ENCODE measurements at places on chromosomes 13 and 19.
A peak's percentile ranks its signal among the peaks of the same experiment; 100 is the strongest.

- DNase-seq, result no peak
These were observed 61.9 kb upstream of the ATP12A start for GRCh38 chr13:24618011-24618955.

DNA sequence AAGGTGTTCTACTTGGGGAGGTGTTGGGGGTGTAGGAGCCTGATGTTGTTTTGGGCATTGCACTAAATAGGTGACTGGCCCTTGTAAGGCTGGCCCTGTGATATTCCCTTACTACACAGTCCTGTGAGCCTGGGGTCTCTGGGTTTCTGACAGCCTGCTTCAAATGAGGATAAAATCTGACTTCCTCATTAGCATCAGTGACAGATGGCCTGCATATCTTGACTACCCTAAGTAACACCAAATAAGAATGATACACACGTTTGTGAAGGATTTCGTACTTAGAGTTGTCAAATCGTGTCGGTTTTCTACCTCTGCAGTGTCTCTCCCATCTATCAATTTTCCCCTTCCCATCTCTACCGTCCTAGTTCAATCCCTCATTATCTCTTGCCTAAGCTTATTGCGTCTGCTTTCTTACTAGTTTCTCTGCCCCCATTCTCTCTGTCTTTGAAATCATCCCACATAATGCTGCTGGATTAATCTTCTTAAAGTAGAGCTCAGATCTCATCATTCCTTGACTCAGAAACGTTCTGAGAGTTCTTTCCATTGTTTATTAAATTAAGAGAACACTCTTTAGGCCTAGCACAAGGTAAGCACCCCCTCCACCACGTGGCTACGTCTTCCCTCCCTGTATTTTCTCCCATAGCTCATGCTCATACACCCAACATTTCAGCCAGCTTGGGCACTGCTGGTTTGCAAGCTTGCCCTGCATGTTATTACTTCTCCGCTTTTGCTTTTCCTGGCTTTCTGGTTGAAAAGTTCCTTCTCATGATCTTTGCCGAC, 26.2 kb upstream of the CNMD start:
- DNase-seq, result no peak

GRCh38 chr13:26508885-26509284, 48.6 kb upstream of the WASF3 start:
- DNase-seq, result no peak

GRCh38 chr19:48608798-48609263, 2.3 kb downstream of the SPACA4 start:
- peak; percentile 82 for DNase-seq

DNA sequence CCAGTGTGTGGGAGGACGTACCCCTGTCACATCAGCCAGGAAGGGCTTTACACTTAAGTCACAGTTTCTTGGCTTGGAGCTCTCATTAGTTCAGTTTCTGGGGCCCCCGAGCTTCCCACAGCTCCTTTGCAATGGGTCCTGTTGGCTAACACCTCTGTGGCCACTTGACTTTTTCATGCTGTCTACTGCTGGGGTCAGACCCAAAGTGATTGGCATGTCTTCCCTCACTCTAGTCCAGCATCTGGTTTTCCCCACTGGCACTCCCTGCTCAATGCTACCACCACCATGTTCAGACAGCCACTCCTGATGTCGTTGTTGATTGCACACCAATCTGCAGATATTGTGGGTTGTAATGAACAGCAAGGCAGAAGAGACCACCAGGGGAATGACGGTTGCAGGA, 379.0 kb downstream of the FOXO1 start:
- no peak for DNase-seq

DNA sequence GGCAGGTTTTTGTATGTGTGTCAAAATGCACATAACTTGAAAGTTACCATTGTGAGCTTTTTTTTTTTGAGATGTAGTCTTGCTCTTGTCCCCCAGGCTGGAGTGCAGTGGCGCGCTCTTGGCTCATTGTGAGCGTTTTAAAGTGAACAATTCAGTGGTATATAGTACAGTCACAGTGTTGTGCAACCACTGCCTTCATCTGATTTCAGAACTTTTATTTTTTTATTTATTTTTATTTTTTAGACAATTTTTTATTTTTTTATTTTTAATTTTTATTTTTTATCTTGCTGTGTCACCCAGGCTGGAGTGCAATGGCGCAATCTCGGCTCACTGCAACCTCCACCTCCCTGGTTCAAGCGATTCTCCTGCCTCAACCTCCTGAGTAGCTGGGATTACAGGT, 15.0 kb downstream of the SLC25A42 start:
- no peak for DNase-seq

- DNase-seq, result peak; percentile 98
These were observed 51.1 kb upstream of the ZNRF4 start for GRCh38 chr19:5403968-5404640.

GRCh38 chr13:53783471-53783870, 754.9 kb downstream of the OLFM4 start:
- DNase-seq, result no peak

DNA sequence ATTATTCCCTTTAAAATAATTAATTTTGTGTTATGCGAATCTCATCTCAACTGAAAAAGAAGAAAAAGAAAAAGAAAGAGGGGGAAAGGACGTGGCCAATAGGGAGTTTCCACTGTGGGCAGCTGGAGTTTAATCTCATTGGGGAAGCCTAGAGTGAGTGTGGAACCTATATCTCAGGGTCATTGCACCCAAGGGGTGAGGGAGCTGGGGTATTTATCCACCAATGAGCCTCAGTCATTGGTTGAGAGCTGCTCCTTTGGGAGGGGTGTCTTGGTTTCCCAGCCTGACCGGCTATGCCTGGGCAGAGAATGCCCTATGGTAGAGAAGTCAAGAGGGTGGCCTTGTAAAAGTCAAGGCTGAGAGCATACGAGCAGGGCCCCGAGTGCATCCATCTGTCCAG, 16.5 kb downstream of the CYP4F22 start:
- DNase-seq, result no peak

DNA sequence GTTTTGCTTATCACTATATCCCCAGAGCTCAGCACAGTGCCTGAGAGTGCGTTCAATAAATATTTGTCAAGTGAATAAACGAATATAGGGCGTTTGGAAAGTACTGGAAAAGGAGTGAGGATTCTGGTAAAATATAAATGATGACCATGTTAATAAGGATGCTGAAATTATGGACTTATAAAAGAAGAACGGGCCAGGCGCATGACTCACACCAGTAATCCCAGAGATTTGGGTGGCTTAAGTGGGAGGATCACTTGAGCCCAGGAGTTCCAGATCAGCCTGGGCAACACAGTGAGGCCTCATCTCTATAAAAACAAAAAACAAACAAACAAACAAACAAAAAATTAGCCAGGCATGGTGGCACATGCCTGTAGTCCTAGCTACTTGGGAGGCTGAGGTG, 198.1 kb downstream of the VWA8 start:
- DNase-seq, result no peak

- DNase-seq, result peak; percentile 74
These were observed 9.9 kb upstream of the MKNK2 start for GRCh38 chr19:2060884-2061494.

GRCh38 chr13:108194435-108194936, 20.9 kb downstream of the LIG4 start:
- DNase-seq, result no peak

DNA sequence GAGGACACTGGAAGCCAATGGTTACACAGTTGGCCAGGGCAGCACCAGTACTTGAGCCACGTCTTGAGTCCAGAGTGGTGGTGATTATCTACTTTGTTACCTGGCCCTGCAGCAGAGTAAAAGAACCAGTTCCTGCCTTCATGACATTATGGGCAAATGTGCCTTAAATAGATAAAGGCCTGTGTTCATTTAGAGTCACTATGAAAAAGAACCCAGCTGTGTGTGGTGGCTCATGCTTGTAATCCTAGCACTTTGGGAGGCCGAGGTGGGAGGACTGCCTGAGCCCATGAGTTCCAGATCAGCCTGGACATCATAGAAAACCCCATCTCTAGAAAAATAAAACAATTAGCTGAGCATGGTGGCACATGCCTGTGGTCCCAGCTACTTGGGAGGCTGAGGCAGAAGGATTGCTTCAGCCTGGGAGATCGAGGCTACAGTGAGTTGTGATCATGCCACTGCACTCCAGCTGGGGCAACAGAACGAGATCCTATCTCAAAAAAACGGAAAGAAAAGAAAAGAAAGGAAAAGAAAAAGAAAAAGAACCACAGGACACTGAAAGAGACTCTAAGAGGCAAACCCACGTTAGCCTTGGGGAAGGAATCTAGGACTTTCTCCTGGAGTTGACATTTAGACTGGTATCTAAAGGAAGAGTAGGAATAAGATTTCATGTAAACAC, 3.4 kb upstream of the IRF2BP1 start:
- no peak for DNase-seq

DNA sequence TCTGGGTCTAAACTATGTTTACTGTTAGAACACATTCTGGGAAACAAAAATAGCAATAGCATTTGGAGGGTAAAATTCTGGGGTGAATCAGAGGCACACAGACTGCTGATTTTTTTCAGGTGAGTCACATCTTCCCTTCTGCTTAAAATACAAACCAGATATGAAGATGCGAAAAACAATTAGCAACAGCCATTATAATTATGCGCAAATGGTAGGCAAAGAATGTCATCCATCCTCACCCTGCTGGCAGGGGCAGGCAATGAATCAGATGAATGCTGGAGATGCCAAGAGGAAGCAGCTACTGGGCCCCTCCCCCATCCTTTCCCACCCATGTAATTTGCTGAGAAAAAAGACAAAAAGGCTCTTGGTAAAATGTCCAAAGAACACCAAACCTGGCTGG, 282.9 kb downstream of the KLF5 start:
- peak; percentile 41 for DNase-seq
